PC-9 (cell line): ENCODE measurements at places on chromosomes 13 and 19. TPM values are rescaled to one million over a fixed set of nuclear protein-coding genes. Genes with fewer than 3 reads are reported as not detected.

GRCh38 chr19:16208064-16208759 is 10.5 kb downstream of the AP1M1 start:
- no peak for DNase-seq

DNA sequence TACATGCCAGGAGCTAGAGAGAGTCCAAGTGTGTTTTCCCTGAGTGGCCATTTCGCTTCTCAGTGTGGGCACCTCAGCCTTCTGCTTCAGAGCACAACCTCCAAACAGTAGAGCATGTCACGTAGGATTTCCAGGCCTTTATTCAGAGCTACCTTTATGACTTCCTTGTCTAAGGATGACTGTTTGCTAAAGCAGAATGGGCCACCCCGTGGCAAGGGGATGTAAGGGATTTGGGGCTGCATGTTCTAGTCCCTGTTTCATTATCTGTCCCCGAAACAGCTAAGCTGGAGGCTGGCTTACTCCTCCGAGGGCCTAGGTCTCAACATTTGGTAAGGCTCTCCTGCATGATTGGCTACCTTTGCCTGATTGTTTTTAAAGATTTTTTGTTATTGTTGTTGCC is 6.0 kb downstream of the RNASEH2B start:
- DNase-seq: no peak

DNA sequence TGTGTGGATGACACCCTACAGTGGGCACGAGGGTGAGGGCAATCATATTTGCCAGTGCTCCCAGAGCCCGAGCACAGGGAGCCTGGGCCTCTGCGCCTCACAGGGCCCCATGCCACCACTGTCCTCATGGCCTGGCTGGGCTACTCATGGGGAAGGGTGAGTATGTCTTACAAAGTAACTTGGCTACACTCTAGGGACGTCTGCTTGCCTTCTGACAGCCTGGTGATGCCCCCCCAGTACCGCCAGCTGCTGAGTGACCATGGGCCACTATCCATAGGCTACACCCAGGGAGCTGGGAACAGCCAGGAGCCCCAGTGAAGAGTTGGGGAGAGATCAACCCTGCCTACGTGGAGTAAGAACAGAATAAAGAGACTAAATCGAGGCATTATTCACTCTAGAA is 78.8 kb downstream of the SERP2 start:
- DNase-seq: no peak

DNA sequence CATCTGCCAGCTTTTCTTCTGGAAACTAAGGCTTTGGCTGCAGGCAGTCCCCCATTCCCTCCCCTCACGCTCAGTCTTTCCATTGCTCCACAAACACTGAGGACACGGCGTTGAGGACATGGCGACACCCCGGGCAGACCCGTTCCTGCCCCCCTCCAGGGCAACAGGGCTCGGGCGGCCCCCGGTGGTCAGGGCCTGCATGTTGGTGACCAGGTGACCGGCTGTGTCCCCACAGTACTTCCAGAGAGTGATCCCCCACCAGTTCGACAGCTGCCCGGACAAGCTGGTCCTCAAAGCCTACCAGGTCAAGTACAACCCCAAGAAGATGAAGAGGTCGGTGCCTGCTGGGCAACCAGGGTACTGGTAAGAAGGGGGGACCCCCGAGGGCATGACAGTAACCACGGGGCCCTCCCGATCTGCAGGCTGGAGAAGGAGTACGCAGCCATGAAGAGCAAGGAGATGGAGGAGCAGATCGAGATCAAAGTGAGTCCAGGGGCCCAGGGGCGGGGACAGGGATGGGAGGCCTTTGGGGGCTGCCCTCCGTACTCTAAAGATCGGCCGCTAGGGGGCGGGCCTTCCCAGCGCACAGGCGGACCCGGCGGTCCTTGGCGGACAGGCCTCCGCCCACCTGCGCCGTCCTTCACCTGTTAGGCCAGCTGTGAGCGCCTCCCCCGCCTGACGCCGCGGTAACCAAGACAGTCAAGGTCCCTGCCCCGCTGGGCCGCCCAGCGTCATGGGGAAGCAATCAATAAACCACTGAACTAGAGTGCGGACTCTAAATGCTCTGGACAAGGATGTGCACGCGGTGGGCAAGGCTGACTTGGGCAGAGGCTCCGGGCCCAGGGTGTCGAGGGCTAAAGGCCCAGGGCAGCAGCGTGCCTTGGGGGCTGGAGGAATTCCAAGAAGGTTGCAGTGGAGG is 21.1 kb downstream of the PRR36 start:
- DNase-seq: peak; percentile 87

DNA sequence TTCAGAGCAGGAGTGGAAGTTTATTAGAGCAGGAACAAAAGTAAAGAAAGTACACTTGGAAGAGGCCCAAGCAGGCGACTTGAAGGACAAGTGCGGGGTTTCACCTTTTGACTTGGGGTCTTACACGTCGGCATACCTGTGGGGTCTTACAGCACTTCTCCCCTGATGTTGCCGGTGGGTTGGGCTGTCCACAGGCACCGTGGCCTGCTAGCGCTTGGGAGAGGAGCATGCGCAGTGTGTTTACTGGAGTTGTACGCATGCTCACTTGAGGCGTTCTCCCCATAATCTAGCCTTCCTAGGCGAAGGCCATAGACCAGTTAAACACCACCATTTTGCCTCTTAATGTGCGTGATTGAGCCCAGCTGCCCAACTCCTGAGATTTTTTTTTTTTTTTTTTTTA is 25.0 kb upstream of the PLEKHF1 start:
- no peak for DNase-seq

DNA sequence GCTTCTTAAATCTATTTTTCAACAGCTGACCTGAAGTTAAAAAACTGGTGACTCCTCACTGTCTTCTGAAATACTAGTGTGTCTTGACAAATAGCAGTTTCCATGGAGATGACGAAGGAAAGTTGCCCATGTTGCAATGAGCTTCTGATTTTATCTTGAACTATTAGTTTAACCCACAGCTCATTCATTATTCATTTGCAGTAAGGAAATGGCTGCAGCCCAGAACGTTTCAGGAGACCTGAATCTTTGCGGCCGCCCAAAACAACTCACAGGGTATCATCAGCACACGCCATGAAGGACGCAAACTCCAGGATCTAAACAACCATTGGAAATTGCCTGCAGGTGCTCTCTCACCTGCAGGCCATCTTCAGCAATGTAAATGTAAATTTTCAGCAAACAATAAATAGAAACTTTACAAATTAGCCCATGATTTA is 142.5 kb downstream of the DCLK1 start:
- no peak for DNase-seq

GRCh38 chr13:112103260-112103838 is 36.4 kb downstream of the SOX1 start:
- no peak for DNase-seq

DNA sequence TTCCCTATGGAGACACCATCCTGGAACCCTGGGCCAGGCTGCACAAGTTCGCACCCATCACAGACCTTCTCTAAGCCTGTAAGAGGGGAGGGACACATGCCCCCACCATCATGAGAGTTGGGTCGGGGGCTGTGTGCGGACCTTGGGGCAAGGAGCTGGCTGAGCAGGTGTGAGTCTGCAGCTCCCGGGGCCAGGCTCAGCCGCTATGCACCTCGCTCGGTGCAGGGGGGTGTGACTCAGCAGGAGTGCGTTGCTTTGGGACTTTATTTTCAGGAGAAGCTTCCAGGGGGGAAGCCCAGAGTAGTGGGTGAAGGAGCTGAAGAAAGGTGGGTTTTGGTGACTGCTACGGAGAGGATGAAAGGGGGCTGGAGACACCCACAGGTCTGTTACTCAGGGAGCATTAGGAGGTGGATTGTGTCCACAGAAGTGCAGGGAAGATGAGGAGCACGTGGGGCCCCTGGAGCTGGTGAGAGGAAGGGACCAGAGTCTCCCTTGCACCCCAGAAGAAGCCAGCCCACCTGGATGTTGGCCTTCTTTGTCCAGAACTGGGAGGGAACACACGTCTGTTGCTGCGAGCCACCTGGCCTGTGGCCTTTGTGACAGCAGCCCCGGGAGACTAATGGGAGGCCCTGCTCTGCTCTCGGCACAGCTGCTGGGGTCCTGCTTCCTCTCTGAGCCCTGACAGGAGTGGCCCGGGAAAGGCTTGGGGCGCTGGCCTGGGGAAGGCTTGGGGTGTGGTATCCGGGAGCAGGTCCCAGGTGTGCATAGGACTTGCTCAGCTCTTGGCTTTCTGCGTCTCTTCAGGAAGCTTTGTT is 162.6 kb downstream of the TEX29 start:
- no peak for DNase-seq

- no peak for DNase-seq
Measured at GRCh38 chr19:19711934-19712828, 20.7 kb downstream of the ZNF14 start.

- no peak for DNase-seq
Measured at GRCh38 chr13:39484506-39485313, 118.3 kb downstream of the LHFPL6 start.

GRCh38 chr19:42291435-42291810 is 10.5 kb upstream of the PRR19 start:
- DNase-seq: no peak

- DNase-seq: no peak
Measured at GRCh38 chr13:111395511-111396393, 75.3 kb downstream of the TEX29 start.

DNA sequence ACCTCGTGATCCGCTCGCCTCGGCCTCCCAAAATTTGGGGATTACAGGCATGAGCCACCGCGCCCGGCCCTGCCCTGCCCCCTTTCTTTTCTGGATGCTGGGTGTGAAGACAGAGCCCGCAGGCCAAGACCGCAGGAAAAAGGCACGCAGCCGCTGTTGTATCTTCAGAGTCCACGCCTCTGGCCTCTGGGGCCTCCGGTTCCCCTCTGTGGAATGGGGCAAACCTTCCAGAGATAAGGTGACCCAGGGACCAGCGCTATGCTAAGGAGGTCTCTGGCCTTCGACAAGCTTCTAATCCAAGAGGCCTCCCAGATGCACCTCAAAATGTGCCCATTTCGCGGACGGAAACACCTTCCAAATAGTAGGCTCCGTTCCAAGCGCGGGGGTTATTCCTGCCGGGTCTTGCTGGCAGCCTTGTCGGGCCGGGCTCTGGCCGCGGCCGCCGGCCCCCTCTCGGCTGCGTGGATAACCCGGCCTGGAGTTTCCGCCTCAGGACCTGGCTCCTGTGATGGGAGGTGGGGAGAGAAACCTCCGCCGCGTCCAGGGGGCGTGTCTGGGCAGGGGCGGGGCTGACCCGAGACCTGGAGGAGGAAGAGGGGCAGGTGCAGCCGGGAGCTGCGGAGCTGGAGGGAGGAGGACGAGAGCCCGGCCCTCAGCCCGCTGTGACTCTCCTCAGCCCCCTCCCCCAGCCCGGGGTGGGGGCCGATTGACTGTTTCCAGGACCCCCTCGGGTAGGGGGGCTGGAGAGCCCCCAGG is 13.1 kb downstream of the TJP3 start:
- DNase-seq: peak; percentile 82

- DNase-seq: no peak
Measured at GRCh38 chr13:112392719-112393118, 16.6 kb downstream of the SPACA7 start.

DNA sequence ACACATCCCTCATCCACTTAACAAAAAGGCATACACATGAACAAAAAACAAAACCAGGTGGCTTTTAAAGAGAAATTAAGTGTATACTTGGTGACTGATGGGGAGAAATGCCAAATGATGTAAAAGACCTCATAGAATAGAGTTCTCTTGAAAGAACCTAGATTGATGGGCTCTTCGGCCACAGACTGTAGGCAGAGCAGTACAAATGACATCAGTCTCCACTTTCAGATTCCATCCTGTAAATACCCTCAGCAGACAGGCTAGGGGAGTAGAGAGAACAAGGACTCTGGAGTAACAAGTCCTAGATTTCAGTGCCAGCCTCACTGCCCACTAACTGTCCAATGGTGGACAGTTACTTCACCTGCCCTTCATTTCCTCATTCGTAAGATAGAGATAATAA is 203.8 kb downstream of the MZT1 start:
- DNase-seq: no peak

- no peak for DNase-seq
Measured at GRCh38 chr19:3692141-3693024, 7.9 kb downstream of the PIP5K1C start.

DNA sequence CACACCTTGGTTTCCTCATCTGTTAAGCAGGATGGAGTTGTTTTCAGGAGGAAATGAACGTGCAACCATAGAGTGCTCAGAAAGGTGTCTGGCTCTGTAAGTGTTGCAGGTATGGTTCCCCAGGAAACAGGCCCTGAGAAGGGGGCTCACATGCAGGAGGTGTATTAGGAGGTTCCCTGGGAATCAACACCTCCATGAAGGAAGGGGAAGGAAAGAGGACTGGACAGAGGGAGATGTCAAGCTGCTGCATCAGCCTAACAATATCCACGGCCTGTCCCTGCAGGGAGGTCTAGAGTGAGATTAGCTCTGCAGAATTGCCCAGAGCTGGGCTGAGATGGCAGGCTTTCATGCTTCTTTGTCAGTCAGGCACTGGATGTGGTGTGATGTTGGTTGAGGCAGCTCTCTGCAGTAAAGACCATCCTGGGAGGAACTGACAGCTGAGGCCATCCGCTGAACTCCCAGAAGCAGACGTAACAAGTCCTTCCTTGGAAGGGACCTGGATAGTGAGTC is 373.3 kb downstream of the ZNF536 start:
- DNase-seq: no peak

- no peak for DNase-seq
Measured at GRCh38 chr13:102901615-102902305, 55.9 kb downstream of the ERCC5 start.

GRCh38 chr13:32086366-32086765 is 54.8 kb downstream of the FRY start:
- DNase-seq: no peak

DNA sequence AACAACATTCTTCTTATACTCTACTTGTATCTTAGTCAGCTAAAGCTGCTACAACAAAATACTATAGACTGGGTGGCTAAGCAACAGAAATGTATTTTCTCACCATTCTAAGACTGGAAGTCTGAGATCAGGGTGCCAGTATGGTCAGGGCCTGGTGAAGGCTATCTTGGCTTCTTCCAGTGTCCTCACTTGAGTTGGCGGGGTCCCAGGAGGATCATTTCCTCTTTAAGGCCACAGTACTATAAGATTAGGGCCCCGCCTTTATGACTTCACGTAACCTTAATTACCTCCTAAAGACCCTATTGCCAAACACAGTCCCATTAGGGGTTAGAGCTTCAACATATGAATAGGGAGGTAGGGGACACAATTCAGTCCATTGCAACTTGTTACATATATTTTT is 30.7 kb upstream of the DOCK9 start:
- DNase-seq: no peak

ZNF611 gene
- 25.5 and 26.2 TPM in 2 replicates for total RNA-seq

ZGLP1 gene
- 7.5 and 10.2 TPM in 2 replicates for total RNA-seq

TPTE2 gene
- not detected in 2 replicates for total RNA-seq

LILRB1 gene
- total RNA-seq: not detected in 2 replicates

ANKRD24 gene
- 0.79 and 1.0 TPM in 2 replicates for total RNA-seq

FREM2 gene
- 0.53 and 0.65 TPM in 2 replicates for total RNA-seq

HIPK4 gene
- 0.37 and 0.38 TPM in 2 replicates for total RNA-seq

ZNF583 gene
- total RNA-seq: 2.5 and 3.1 TPM in 2 replicates

ZNF525 gene
- 19.7 and 21.8 TPM in 2 replicates for total RNA-seq

HMGB1 gene
- total RNA-seq: 172 and 313 TPM in 2 replicates

GPC6 gene
- not detected in 2 replicates for total RNA-seq

RSPH6A gene
- total RNA-seq: 0.38 and 0.39 TPM in 2 replicates

KIR2DL3 gene
- not detected in 2 replicates for total RNA-seq
